ENCODE measurements at places on chromosomes 16 and 17. TPM values are rescaled to one million over a fixed set of nuclear protein-coding genes. Genes with fewer than 3 reads are reported as not detected.

DNA sequence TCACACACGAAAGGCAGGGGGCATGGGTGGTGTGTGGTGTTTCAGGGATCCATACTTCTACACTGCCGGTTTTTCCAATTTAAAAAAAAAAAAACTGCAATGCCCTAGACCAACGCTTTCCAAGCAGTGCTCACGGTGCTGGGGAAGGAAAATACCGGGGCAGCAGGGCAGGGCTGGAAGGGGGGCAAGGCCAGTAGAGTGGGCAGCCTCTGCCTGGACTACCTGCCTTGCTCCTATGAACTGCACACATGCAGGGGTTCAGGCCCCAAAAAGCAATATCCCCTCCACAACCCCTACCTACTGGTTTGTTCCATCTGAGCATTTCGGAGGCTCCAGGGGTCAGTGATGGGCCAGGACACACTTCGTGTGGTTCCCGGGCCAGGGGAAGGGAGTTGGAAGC lies 29.4 kb downstream of the RPH3AL start:
- DNase-seq: no peak

- DNase-seq: peak; percentile 69
Measured at GRCh38 chr17:81400154-81400977, 5.1 kb downstream of the BAHCC1 start.

TEKT1 gene
- not detected for total RNA-seq

ACAP1 gene
- total RNA-seq: 2.1 TPM

GPR139 gene
- total RNA-seq: not detected

DNA sequence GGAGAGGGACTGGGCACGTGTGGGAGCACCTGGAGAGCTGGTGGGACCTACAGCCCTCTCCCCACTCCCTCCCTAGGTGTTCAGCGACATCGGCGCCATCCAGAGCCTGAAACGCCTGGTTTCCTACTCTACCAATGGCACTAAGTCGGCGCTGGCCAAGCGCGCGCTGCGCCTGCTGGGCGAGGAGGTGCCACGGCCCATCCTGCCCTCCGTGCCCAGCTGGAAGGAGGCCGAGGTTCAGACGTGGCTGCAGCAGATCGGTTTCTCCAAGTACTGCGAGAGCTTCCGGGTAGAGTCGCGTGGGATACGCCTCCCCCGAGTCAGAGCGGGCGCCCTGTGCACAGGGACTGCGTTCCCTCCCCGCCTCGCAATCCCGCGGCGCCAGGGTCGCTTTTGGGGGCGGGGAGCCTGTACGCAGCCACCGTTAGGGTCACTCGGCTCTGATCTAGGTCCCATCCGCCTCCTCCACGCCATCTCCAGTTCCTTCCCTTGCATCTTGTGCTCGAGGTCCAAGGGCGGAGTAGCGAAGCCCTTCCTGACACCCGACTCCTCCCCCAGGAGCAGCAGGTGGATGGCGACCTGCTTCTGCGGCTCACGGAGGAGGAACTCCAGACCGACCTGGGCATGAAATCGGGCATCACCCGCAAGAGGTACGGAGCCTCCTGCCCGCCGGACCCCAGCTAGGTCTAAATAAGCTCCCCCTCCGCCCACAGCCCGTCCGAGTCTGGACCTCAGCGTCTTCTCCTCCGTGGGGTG lies 13.0 kb downstream of the SARM1 start:
- DNase-seq: no peak

DNA sequence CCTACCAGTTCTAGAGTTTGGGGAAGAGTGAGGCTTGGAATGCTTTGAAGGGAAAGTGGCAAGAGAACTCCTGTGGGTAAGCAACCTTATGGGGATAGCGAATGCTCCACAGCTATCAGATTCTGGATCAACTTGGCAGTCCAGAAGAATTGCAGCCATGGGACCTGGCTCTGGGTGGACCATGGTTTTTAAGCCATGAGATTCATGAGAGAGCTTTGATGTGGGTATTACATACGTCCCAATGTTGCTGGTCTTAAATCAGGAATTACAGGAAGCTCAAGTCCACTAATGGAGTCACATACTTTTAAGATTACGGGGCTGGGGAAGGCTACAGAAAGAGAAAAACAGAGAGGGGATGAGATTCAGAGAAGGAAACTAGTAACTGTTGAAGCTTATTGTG lies 142.5 kb upstream of the ELAC2 start:
- DNase-seq: no peak

SLC12A3 gene
- total RNA-seq: not detected

EVI2B gene
- total RNA-seq: 0.33 TPM

GRCh38 chr17:61481421-61481820 lies 29.2 kb downstream of the TBX4 start:
- no peak for DNase-seq

GRCh38 chr17:31495022-31495885 lies 103.8 kb downstream of the RAB11FIP4 start:
- DNase-seq: no peak

- DNase-seq: no peak
Measured at GRCh38 chr17:64073771-64074703, 53.6 kb upstream of the ICAM2 start.

GRCh38 chr17:32111141-32111771 lies 31.0 kb upstream of the RHOT1 start:
- DNase-seq: peak; percentile 53

ADAD2 gene
- total RNA-seq: not detected

DNA sequence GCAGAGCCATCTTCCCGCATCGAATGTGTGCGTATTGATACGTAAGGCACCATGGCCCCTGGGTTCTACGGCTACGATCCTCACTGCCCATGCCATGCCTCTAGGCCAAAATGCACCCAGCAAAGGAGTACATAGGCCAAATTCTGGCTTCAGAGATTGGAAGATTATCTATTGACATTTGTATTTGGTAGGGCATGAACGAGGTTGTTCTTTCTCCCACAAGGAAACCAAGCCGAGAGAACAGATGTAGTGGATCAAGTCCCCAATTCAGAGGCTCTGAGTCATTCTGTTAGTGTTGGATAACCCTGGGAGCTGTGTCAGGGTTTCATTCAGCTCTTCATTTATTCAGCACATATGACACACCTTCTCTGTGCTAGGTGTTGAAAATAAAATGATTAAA lies 36.5 kb downstream of the HOXB1 start:
- peak; percentile 88 for DNase-seq

MILR1 gene
- 4.4 TPM for total RNA-seq

SLC2A4 gene
- under 0.01 TPM for total RNA-seq

DNA sequence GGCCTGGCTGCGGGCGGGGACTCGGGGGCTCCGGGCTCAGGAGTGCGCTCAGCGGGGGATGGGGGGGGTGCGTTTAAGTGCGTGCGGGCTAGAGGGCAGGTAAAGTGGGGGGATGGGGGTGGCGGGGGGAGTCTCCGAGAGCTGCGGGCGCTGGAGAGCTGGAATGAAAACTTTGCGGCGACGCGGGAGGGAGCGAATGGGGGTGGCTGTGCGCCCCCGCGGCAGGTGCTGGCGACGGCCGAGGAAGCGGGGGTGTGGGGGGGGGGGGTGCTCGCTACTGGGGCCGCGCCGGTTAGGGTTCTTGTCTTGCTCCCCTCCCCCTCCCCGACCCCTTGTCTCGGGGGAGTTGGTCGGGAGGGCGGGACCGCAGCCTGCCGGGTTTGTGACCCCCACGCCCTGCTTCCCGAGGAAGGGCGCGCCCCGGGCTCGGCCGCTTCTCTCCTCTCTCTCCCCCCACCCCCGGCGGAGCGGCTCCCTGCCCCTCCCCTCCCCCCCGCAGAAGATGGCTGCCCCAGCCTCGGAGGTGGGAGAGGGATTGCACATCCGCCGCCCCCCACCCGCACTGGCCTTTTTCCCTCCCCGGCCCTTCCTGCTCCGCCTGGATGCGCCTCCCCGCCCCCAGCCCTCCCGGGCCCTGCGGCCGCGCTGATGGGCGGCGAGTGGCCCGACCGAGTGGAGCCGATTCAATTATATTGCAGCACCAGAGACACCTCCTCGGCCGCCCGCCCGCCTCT lies 649 bp downstream of the GSE1 start:
- peak; percentile 14 for DNase-seq

- no peak for DNase-seq
Measured at GRCh38 chr17:31574458-31574857, 183.0 kb downstream of the RAB11FIP4 start.

DNA sequence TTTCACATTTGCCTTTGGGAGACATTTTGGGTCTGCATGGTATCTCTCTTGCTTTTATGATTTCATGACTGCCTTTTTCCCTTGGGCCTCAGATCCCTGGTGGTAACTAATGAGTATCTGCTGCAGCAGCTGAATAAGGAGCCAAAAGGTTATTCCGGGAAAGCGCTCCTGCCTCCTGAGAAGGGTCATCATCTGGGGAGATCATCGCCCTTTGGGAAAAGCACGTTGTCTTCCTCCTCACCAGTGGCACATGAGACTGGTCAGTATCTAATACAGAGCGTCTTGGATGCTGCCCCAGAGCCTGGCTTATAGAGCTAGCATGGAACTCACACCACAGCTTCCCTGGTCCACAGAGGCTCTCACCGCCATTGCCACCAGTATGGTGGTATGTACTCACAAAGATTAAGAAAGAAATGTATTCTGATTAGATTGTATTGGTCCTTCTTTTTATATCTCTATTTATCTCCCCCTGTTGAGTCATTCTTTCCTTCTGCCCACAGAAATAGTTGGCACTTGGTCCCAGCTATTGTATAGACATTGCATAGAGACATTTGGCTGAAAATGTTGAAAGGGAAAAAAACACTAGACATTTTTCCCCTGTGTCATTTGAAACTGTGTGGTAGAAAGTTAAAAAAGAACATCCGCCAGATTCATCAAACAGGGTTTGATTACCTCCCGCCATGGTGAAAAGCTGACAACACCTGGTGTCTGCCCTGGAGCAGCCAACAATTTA lies 8.4 kb downstream of the TPPP3 start:
- DNase-seq: peak; percentile 60

GRCh38 chr17:57493171-57493570 lies 236.8 kb downstream of the MSI2 start:
- no peak for DNase-seq

CACNG4 gene
- not detected for total RNA-seq

GRCh38 chr17:2593821-2594721 lies 617 bp downstream of the PAFAH1B1 start:
- DNase-seq: peak; percentile 70

GRCh38 chr17:34173241-34173640 lies 81.8 kb upstream of the CCL2 start:
- peak; percentile 83 for DNase-seq

GRCh38 chr17:40622509-40622928 lies 25.1 kb downstream of the SMARCE1 start:
- DNase-seq: no peak

NKD1 gene
- under 0.01 TPM for total RNA-seq

TBC1D3I gene
- total RNA-seq: 0.51 TPM

AATK gene
- total RNA-seq: 0.50 TPM

GRCh38 chr16:22070361-22071330 lies 21.7 kb upstream of the VWA3A start:
- DNase-seq: peak; percentile 80

GRCh38 chr16:50981951-50982350 lies 169.1 kb downstream of the SALL1 start:
- no peak for DNase-seq

GRCh38 chr17:8740486-8740885 lies 4.2 kb downstream of the CCDC42 start:
- no peak for DNase-seq

GRCh38 chr17:82551779-82552457 lies 32.4 kb downstream of the FOXK2 start:
- peak; percentile 69 for DNase-seq

KRT33A gene
- total RNA-seq: not detected

- DNase-seq: no peak
Measured at GRCh38 chr17:41301204-41301790, 1.4 kb downstream of the KRTAP29-1 start.

CTRB1 gene
- not detected for total RNA-seq

DNA sequence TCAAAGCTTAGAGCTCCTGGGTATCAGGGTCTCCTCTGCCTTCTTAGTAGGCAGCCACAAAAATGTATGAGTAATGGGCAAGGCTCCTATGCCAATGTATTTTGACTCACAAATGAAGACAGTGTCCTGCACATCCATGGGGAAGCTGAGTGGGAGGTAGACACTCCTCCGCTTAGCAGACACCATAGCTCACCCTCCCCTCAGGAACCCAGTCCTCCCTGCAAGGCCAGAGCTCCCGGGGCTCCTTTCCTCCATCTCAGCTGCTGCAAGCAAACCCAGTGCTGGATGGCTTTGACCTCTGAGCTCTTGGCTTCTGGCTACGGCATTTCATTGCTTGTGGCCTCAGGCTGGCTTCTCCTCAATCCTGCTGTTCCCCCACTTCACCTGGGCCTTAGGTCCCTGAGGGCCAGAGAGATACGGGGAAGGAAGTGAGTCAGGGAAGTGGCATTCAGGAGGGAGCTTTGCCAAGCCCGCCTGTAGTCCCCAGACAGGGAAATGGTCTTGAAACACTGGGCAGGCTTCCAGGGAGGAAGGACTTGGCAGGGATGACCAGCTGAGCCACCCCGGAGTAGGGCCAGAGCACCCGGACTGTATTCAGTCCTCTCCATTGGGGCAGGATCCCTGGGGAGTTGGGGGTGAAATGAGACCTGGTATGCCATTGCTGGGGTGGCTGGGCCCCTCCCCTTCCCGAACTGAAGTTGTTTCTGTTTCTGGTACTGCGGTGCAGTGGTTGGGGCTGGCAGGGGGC lies 4.5 kb downstream of the ABCC3 start:
- peak; percentile 98 for DNase-seq

DNA sequence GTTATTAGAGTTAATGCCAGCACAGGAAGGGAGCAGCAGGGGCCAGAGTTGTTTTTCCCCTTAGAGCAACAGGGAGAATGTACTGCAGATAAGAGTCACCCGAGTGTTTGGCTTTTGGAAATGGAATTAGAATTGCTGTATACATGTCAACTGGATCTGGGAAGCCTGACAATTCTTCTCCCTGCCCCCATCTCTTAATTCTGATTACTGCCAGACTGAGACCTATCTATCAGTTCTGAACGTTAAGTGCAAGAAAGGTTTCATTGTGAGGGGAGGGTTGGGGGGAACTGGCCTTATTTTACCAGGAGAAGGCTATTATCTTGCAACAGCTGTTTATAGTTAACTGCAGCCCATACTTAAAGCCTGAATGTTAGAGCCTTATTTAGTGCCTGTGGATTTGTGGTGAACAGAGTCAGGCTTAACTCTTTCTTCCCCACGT lies 424.5 kb upstream of the CDH11 start:
- DNase-seq: peak; percentile 45

NTN3 gene
- total RNA-seq: 2.1 TPM

- peak; percentile 71 for DNase-seq
Measured at GRCh38 chr17:4949321-4950074, 1.2 kb upstream of the PFN1 start.

DNA sequence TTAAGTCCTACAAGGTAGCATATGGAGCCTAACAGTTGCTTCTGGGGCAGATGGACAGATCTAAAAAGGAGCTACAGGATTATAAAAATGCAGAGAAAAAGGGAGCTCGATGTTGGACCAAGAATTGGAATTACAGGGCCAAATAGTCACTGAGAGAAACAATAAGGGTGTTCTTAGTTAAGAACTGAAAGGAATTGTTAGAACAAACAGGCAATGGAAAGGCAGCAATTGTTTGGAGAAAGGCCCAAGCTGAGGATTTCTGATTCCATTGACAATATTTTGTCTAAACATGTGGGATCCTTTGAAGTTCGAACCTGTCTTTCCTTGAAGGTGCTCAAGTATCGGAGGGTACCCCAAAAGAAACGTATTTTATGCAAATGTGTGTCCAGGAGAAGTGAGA lies 513.6 kb upstream of the CDH8 start:
- no peak for DNase-seq
